ENCODE measurements at places on chromosomes 3 and 15.

DNA sequence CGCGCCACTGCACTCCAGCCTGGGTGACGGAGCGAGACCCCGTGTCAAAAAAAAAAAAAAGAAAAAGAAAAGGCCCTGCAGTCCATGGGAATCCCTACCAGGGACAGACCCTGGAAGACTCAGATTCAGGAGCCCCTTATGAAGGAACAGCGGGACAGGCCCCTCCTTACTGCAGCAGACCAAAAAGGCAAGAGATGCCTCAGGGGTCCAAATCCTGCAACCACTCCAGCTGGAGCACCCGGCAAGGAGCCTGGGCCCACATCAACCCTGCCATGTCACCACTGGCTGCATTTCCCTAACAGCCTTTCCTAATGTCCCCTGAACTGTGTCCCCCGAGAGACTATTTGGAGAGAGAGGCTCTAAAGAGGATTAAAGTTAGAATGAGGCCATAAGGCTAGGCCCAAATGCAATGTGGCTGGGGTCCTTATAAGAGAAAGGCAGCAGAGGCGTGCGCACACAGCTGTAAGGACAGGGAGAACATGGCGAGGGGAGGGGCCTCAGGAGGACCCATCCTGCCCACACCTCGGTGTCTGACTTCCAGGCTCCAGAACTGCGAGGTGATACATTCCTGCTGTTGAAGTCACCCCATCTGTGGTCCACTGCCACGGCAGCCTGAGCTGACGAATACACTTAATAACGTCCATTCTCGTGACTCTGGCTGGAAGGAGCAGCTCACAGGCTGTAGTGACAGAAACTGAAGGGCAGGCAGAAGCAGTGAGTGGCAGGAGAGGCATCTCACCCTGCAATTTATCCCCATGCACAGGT is 78.1 kb downstream of the ATP10A start:
- no peak for DNase-seq

DNA sequence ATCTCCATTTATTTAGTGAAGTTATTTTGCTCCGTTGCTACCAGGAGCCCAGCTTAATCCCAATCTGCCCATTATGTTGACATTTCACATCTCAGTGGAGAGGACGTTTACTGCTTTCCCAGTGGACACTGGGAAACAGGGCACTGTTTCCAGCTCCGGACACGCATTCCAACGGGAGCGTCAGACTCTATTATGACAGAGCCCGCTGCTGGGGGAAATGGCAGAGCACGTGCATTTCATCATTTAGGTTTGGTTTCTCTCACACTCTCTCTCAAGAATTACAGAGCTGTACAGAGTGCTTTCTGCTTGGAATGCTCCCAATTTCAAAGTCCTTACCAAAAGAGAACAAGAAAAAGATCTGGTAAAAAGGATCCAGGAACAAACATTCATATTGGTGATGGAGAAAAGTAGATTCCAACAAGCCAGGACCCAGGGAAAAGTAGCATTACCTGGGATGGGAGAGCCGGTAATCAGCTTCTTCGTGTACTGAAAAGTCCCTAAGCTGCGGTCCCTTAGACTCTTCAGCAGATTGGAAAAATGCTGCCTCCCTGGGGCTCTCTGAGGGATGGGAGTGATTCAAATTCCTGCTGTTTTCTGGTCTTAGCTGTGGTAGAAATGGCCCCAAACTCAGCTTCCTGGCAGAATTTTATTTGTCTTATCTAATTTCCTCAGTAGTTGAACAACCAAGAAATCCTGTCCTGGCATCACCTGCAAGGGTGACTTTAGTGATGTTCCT is 136.0 kb upstream of the THBS1 start:
- no peak for DNase-seq

DNA sequence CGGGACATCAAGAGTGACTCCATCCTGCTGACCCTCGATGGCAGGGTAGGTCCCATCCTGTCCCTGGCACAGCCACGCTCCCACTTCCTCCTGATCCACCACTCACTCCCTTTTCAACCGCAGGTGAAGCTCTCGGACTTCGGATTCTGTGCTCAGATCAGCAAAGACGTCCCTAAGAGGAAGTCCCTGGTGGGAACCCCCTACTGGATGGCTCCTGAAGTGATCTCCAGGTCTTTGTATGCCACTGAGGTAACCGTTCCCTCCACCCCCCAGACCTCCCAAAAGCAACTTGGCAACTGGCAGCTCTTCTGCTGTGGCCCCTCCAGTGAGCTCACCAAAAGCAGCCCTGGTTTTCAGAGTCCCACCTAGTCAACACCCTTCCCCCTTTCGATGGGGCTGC is 9.4 kb downstream of the ANKRD63 start:
- no peak for DNase-seq

GRCh38 chr3:71494212-71494611 is 89.3 kb downstream of the FOXP1 start:
- no peak for DNase-seq

DNA sequence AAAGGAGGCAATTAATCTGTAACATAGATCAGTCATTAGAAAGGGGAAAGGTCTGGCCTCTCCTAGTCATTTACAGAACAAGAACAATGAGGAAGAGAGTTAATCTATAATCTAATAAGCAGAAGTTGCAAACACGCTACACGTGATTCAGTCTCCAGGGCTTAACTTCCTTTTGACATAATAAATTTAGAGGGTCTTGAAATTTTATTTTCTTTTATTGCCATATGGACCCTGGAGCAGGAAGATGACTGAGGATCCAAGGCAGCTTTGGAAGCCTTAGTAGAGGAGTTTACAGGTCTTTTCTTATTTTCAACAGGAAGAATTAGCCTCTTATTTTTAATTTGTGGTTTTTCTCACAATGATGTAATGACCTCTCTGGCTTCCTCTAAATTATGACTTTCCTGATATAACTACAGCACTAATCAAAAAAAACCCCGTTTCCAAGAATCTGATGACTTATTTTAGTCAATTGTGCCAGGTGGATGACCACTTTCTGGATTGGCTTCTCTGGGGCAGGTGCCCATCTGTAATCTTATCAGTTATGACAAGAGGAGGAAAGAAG is 32.2 kb downstream of the ADGRG7 start:
- DNase-seq = no peak

DNA sequence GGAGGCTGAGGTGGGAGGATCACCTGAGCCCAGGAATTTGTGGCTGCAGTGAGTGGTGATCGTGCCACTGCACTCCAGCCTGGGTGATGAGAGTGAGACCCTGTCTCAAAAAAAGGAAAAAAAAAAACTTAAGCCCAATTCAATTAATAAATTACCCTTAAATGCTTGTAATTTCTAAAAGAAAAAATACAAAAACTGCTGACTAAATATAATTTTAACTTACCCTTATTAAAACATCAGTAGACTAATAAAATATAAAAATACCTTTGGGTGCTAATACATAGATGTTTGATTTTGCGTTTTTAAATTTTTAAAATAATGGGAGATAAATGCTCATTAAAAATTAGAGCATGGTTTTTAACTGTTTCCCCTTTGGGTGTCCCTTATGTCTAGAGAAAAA is 17.5 kb upstream of the SLC25A26 start:
- peak; percentile 13 for DNase-seq

DNA sequence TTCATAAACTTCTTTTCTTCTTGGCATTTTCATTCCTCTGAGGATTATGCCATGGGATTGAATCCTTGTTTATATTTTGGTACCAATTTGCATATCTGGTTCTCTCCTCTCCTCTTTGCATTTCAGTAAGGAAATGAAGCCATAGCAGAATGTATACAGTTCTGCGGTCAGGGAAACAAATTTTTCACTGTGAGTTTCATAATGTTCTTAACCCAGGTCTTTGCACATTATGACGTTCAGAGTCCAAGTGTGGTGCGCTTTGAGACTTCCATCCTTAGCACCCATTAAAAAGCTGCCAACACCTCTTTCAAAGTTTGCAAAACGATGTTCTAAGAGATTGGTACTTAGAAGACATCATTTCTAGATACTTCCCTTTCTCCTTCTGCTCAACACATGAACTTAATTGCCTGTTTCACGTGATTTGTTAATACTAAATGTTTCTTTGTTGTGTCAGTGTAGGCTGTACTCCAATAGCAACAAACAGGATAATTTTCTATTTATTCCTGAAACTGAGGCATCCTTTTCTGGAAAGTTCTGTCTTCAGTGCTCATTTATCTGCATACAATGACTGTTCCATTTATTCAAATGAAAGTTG is 953.1 kb upstream of the NR2F2 start:
- DNase-seq = no peak

DNA sequence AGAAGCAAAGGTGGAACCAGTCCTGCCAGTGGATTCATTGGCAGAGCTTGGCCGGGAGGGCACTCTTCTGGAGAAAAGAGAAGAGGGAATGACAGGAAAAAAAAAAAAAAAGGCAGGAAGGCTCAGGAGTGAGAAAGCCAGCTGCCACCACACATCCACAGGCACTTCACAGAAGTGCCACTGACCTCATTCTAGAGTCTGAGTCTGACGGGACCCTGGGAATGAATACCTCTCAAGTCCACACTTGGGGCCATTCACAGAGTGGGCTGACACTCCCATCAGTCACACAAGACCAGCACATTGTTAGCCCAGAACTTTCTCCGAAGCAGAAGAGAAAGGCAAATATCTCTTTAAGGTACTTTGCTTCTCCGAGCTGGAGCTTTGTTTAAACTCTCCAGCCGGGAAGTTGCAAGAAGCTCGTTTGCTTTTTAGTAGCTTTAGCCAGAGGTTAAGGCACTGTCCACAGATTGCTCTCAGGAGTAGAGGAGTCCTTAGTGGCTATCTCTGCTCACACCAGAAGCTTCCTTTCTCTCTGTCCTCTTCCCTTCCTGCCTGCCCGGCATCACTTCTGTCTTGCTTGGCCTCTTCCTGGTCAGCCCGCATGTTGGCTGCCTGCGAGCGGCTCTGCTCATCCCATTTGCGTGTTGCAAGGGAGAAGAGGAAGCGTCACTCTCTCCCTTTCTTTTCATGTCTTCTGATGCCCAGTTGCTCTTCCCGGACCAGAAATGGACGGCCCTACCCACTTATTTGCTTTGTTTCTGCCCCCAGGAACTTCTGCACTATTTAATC is 53.8 kb downstream of the CMTM6 start:
- peak; percentile 37 for DNase-seq

DNA sequence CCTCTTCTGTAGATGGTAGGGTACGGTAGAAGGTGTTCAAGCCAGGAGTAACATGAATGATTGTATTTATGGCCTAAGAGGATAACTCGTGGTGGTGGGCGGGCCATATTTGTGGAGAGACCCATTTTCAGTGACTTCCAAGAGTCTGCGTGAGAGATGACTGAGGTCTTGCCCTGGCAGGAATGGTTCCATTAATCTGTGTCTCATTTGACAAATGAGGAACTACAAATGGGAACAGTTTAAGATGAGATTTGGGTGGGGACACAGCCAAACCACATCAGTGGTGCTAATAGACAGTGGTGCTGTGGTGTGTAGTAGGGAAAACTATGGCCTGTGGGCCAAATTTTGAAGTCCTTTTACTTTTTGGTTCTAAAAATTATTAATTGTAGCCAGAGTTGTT is 47.1 kb downstream of the FLNB start:
- DNase-seq = no peak

GRCh38 chr3:112647122-112647521 is 6.2 kb upstream of the CCDC80 start:
- DNase-seq = peak; percentile 80

GRCh38 chr15:89118481-89118989 is 30.3 kb downstream of the ABHD2 start:
- no peak for DNase-seq

GRCh38 chr15:25611603-25612002 is 172.8 kb upstream of the UBE3A start:
- no peak for DNase-seq

- no peak for DNase-seq
Observed at GRCh38 chr3:161351330-161351729, 20.0 kb downstream of the SPTSSB start.

- DNase-seq = no peak
Observed at GRCh38 chr3:126021224-126021623, 52.2 kb downstream of the ROPN1B start.

- DNase-seq = no peak
Observed at GRCh38 chr15:73777741-73778140, 24.6 kb upstream of the INSYN1 start.

- no peak for DNase-seq
Observed at GRCh38 chr15:55872471-55872870, 120.9 kb downstream of the NEDD4 start.

DNA sequence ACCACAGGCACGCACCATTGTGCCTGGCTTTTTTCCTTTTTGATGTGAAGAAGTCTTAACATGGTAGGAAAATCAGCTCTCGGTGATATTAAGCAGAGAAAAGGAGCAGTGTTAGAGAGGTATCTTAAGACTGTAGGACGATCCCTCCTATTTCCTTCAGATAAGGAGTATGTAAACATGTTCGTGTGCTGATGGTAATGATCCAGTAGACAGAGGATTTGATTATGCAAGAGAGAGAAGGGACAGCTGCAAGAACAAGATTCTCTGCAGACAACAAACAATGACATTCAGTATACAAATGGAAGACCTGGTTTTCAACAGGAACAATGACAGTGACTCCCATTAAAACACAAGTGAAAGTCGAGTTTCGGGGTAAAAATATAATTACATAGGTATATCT is 95.1 kb upstream of the MELTF start:
- DNase-seq = no peak

DNA sequence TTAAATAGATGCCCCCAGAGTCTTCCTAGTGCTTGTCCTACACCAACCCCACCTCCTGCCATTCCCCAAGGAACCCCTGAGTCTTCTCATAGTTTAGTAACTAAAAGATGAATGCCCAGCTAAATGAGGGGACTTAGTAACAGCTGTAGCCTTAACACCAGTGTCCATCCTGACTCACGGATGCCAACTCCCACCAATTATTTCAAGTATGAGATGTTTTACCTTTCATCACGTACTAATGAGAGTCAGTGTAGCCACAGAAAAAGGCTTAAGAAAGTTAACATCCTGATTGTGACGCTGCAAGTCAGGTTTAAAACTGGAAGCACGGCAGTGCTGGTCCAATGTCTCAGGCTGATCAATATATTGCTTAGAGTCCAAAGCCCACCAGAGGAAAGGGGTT is 109.9 kb downstream of the FMN1 start:
- no peak for DNase-seq

GRCh38 chr15:44199393-44199792 is 4.3 kb upstream of the FRMD5 start:
- no peak for DNase-seq

DNA sequence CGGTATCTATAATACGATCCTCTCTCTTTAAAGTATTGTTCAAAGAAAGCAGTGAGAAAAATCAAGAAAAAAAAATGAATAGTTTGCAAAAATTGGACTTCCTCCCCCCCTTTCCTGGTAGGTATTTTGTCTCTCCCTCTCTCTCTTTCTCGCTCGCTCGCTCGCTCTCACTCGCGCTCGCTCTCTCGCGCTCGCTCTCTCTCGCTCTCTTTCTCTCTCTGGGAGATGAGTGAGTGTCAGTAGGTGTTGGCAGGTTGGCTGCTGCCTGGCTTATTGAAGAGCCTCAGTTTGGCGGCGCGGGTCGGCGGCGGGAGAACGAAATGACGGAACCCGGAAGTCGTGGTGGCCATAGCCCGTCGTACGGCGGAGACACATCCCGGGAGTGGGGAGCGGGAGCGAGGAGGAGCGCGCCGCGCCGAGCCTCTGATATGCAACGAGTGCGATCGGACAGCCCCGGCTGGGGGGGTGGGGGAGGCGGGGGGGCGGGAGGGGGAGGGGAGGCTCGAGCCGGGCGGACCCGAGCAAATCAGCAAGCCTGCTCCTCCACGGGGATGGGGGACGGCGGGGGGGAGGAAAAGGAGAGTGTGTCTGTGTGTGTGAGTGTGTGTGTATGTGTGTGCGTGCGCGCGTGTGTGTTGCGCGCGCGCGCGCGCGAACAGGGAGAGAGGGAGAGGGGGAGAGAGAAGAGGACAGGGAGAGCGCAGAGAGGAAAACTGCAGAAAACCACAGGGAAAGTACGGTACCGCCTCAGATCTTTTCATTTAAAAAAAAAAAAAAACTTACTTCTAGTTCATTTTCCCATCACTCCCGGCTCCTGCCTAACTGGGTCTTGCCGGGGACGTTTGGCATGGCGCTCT is at the start of gene MEIS2:
Gene MEIS2, minus strand, starts transcription at position 441 of the 857 bp plus-strand sequence. CDS start 1,083 bp downstream, outside the sequence.
- DNase-seq = peak; percentile 93

Data from endodermal cell (in vitro differentiated cells).